ENCODE measurements at places on chromosomes 5 and 9. TPM values are rescaled to one million over a fixed set of nuclear protein-coding genes. Genes with fewer than 3 reads are reported as not detected.

Gene EPB41L4B
- 10.1 TPM for total RNA-seq

Gene NXNL2
- not detected for total RNA-seq

Gene CENPH
- 1.6 TPM for total RNA-seq

Gene TAF1L
- not detected for total RNA-seq

Gene PHF24
- 0.23 TPM for total RNA-seq

Gene TERT
- total RNA-seq, result not detected

Gene AQP7
- 2.4 TPM for total RNA-seq

Gene CDH9
- total RNA-seq, result not detected

Gene IFNB1
- not detected for total RNA-seq

Gene MOB3B
- 17.8 TPM for total RNA-seq

Gene PCDHA1
- not detected for total RNA-seq

Gene CD14
- 127 TPM for total RNA-seq

Gene PCDHB8
- total RNA-seq, result 2.4 TPM

Gene CRHBP
- total RNA-seq, result 0.26 TPM

Gene ANKRD20A1
- 1.5 TPM for total RNA-seq

Gene KCNV2
- total RNA-seq, result not detected

Gene FOXI1
- not detected for total RNA-seq

Gene FOXD4L6
- total RNA-seq, result not detected

Gene GKAP1
- total RNA-seq, result 5.4 TPM

Gene GRM6
- total RNA-seq, result not detected

Gene MRPS2
- 23.0 TPM for total RNA-seq

Gene SCGB3A1
- total RNA-seq, result 86.9 TPM

Gene CCL21
- 37.7 TPM for total RNA-seq

Gene DRD1
- 0.58 TPM for total RNA-seq

Gene SAXO1
- 0.12 TPM for total RNA-seq

Gene OR1Q1
- total RNA-seq, result not detected

Gene CARTPT
- total RNA-seq, result not detected

Gene HSPB3
- 1.1 TPM for total RNA-seq

Gene KCNN2
- total RNA-seq, result 2.1 TPM

Gene JAK2
- 24.4 TPM for total RNA-seq

Gene C9orf50
- total RNA-seq, result not detected

Gene RLN2
- total RNA-seq, result not detected

Gene STXBP1
- 92.1 TPM for total RNA-seq

Gene GDA
- total RNA-seq, result 0.20 TPM

Gene ZNF300
- total RNA-seq, result 1.8 TPM

Gene FBP2
- total RNA-seq, result not detected

Gene HEMGN
- total RNA-seq, result not detected

Gene SLC46A2
- 17.0 TPM for total RNA-seq

Gene PCDHA5
- total RNA-seq, result 0.43 TPM

Gene VCP
- total RNA-seq, result 185 TPM
